ENCODE measurements at places on chromosomes 2 and 18. TPM values are rescaled to one million over a fixed set of nuclear protein-coding genes. Genes with fewer than 3 reads are reported as not detected.

The DES gene
- total RNA-seq: 69.3 TPM

The GREB1L gene
- 0.26 TPM for total RNA-seq

The MOB4 gene
- 26.6 TPM for total RNA-seq

The BOD1L2 gene
- total RNA-seq: not detected

The IHH gene
- total RNA-seq: not detected

The CREG2 gene
- under 0.01 TPM for total RNA-seq

The YWHAQ gene
- 323 TPM for total RNA-seq

The SERPINE2 gene
- 77.9 TPM for total RNA-seq

The AMER3 gene
- not detected for total RNA-seq

The PASK gene
- 1.5 TPM for total RNA-seq

The STRADB gene
- 57.8 TPM for total RNA-seq

The ZNF892 gene
- total RNA-seq: 7.3 TPM

The HOXD12 gene
- not detected for total RNA-seq

The IL18R1 gene
- total RNA-seq: 5.4 TPM

The ANKRD30B gene
- under 0.01 TPM for total RNA-seq

The GYPC gene
- 135 TPM for total RNA-seq

The FLACC1 gene
- total RNA-seq: 1.3 TPM

The MYL12A gene
- 826 TPM for total RNA-seq

The OSR1 gene
- total RNA-seq: 17.7 TPM

The SFT2D3 gene
- total RNA-seq: 4.1 TPM

All from fibroblast of lung (primary cell).